ENCODE measurements at places on chromosomes 4 and X.

DNA sequence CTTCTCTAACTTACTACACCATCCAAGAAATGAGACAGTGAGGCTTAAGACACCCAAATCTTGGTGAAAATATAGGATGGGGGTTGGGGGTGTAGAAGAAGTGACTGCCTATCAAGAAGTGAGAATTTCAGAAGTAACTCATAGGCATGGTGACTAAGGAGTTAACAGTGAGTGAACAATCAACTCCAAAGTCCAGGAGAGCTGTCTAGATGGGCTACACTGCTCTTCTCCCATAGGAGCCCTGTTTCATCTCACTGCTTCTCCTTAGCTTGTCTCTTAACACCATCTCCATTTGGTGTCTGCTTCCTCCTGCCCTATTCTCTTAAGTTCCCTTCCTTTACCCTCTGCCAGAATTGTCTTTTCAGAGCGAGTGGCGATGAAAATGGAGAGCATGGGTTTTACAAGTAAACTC lies 22.7 kb downstream of the FABP2 start:
- DNase-seq: no peak

- DNase-seq: no peak
Observed at GRCh38 chr4:98639108-98639507, 19.3 kb downstream of the TSPAN5 start.

DNA sequence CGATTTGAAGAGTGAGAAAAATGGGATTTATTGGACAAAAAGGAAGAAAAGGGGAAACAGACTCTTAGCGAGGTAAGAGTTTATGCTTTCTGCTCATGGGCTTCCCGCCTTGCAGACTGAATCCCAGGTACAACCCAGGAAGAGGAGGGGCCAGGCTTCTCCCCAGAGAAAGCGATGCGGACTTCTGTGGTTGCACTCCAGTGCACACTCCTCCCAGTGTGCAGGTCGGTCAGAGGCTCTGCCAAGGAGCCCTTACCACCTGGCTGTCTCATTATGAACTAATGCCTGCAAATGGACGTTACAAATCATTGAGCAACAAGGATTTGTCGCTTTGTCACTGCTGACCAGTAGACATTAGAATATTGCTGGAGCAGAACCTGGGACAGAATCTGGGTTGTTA lies 39.9 kb upstream of the GLRA2 start:
- no peak for DNase-seq

- DNase-seq: no peak
Observed at GRCh38 chr4:70902577-70903290, 565 bp downstream of the MOB1B start.

DNA sequence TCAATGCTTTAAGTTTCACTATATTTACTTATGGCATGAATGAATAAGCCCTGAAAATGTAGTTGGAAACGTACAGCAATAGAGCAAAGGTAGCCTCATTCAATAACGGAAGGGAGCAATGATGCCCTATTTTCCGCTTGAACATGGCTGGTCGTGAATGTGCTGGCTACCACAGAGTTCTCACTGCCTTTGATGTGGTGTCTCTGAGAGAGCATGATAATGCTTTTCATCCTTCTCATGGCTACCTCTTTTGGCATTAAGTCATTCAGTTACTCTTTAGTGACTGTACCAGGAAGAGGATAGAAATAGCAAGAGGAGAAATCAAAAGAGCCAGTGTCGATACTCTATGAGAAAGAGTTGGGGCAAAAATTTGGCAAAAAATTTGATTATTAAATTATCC lies 308.0 kb downstream of the PPP3CA start:
- DNase-seq: no peak

- no peak for DNase-seq
Observed at GRCh38 chr4:24799196-24799543, 3.8 kb downstream of the SOD3 start.

GRCh38 chr4:70992391-70992881 lies 1.0 kb upstream of the DCK start:
- no peak for DNase-seq

GRCh38 chrX:125093852-125094251 lies 225.8 kb upstream of the TEX13C start:
- DNase-seq: no peak

- no peak for DNase-seq
Observed at GRCh38 chr4:53538756-53539155, 52.5 kb downstream of the LNX1 start.

DNA sequence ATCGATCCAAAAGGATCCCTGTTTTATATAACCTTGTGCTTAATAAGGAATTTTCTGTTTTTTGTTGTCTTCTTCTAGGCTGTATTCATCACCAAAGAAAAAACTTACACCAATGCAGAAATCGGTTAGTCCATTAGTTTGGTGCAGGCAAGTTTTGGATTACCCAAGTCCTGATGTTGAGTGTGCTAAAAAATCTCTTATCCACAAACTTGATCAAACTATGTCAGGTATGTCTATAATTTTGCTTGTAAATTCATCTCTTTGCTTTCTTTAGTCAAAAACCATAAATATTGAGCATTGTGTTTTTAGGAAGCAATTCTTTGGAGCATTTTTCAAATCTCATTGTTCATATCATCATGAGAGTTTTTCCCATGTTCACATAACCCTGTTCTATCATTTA lies 28.4 kb downstream of the SLAIN2 start:
- no peak for DNase-seq

DNA sequence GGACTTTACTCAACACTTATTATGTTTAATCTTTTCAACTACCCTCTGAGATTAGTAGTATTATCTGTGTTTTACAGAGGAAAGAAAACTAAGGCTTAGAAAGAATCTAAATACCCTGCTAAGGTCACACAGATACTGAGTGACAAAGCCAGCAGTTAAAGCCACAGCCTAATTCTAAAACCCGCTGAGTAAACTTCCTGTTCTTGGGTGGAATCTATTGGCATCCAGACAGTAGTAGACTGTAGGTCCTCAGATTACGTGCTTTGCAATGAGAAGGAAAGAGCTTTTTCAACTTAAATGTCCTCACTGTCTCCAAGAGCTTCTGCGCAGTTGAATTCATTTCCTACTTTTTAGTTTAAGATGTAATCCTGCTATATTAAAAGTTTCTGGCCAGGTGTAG lies 126.0 kb downstream of the TENM3 start:
- no peak for DNase-seq

DNA sequence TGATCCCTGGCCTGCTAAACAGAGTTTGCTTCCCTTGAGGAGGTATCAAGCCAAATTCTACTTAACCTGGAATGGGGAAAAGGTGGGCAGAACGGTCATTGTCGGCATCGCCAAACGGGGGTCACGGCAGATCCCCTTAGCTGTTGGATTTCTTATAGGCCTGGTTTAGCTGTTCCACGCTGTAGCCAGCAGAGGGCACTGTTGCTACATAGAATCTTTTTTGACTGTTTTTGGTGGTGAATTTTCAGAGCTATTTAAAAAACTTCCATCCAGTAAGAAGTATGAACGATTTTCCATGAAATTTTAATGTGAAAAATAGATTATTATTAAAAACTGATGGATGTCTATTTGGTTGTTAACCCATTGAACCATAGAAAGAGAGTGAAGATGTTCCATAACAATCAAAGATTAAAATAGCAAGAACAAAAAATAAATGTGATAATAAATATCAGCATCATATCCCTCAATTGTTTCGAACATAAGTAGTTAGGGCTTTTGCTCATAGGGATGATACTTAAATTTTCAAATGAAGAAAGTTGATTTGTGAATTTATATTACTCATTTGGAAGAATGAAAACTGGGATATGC lies 56.6 kb downstream of the LINC00632 start:
- DNase-seq: no peak

GRCh38 chrX:19805046-19805690 lies 82.2 kb downstream of the SH3KBP1 start:
- DNase-seq: no peak

GRCh38 chrX:41009850-41010846 lies 75.1 kb upstream of the USP9X start:
- peak; percentile 49 for DNase-seq

GRCh38 chrX:14529290-14529989 lies at the start of gene GLRA2:
Gene GLRA2, plus strand, starts transcription at chrX:14529536. Its CDS starts 522 bp downstream, at chrX:14530058.
- DNase-seq: no peak

DNA sequence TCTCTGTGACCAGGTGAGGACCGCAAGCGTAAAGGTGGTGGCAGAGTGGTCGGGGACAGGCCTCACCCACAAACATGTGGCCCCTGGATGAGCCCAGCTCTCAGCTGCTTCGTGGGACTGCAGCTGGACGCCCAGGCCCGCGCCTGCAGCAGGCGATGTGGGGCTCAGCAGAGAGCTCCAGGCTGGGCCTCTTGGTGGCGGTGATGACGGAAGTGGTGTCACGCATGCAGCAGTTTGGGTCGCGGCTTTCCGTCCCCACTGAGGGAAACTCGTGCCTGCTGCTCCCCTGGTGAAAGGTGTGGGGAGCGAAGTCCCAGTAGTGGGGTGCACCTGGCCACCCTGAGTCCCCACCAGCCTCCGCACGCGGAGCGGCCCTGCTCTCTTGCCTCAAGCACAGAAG lies 26.9 kb downstream of the PCGF3 start:
- DNase-seq: no peak

DNA sequence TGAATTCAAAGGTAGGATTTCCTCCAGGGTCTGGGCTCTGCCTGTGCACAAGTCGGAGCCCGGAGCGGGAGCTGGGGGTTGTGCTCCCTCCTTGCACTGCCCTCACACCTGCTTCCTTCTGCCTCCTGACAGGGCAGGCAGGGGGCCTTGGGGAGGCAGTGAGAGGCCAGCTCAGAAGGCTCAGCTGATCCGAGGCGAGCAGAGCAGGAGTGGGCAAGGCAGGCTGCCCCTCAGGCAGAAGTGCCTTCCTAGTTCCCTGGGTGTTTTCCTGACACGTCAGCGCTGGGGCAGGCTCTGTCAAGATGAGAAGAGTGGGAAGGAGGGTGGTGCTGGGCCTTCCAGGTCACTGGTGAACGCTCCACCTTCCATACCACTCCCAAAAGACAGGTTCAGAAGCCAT lies 5.5 kb upstream of the IRAK1 start:
- no peak for DNase-seq

DNA sequence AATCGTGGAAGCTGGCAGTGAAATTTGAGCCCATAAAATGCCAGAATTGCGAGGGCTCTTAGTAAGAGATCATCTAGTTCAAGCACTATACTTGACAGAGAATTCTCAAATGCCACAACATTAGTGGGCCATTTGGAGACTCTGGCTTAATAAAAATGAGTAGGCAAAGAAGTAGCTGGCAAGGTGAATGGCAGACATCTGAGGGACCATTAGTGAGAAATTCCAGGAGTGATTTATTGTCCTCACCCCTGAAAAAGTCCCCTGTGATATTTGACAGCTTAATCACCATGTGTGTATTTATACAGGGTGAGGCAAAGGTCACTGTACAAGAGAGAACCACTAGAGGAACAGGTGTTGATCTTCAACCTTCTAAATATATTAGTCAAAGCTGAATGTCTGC lies 207.5 kb downstream of the CHRDL1 start:
- no peak for DNase-seq

DNA sequence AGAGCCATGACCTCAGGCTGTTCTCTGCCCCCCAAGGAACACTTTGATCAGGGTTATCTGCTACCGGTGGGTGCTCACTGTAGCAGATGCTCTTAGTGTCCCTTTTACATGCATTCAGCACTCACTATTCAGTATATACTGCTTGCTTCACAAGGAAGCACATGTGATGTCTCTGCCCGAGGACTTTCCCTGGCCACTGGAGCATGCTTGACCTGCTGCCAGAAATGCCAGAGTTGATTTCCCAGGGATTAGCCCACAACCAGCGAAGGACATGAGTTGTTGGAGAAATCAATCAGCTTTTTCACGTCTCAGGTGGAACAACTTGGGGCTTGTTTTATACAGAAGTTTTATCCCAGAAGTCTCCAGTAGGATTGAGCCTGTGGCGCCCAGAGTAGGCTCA lies 51.2 kb upstream of the RPS6KA3 start:
- no peak for DNase-seq

- DNase-seq: no peak
Observed at GRCh38 chr4:142913461-142914030, 67.4 kb upstream of the INPP4B start.

GRCh38 chrX:19991350-19991718 lies 473 bp upstream of the BCLAF3 start:
- DNase-seq: no peak

DNA sequence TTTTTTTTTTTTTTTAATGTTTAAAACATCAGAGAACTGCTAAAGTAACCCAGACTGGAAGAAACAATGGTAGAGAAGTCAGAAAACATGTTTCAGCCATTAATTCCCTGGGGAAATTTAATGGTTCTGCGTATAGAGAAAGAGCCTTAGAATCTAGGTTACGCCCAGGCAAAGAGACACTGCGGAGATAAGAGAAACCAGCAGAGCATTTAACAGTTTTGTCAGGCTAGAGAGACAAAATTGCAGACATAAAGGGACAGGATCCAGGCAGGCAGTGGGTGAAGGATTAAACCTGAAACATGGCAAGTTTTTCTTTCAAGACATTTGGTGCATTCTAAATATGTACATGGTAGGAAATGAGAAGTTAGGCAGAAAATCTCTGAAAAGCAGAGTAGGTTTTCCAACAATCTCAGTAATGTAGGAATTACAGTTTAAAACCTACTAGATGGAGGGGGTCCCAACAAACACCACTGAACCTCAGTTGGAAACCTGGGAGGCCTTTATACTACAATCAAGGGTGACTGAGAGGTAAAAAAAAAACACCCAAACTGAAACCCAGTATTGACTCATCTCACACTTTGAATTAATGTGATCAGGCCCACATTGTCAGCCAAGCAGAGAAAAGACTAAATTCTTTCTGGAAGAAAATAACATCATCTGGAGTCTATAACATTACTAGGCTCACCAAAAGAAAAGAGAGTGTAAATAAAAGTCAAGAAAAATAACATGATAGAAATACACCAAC lies 254.2 kb upstream of the NWD2 start:
- no peak for DNase-seq

DNA sequence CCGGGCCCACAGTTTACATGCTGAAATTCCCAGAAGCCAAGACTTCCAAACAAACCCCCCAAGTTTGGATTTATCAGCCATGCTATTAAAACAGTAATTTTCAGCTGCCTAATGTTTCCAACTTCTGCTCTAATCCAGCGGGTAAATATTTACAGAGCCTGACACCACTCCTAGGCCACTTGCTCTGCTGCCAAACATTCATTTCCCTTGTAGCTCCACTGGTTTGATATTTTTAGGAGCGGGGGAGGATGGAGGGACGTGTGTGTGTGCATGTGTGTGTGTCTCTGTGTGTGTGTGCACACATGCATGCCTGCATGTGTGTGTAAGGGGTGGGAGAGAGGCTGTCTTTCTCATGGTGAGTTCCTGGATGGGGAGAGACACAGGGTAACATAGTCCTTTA lies 115.7 kb upstream of the PJA1 start:
- no peak for DNase-seq

- DNase-seq: no peak
Observed at GRCh38 chrX:46712764-46713163, 46.2 kb downstream of the SLC9A7 start.

Measured in DMS 273 treated with DMSO at 0.1 percent for 48 hours (cell line).